ENCODE measurements at places on chromosomes 1 and 21. TPM values are rescaled to one million over a fixed set of nuclear protein-coding genes. Genes with fewer than 3 reads are reported as not detected.

GRCh38 chr1:232519186-232519585 is 110.7 kb downstream of the SIPA1L2 start:
- H3K4me1 ChIP-seq: no peaks in the 10 kb centered on the region
- no peak overlapping the region for H3K27ac ChIP-seq
- no peak overlapping the region for H3K4me3 ChIP-seq
- no peaks in the 10 kb centered on the region for H3K27me3 ChIP-seq

GRCh38 chr1:94093996-94094395 is 27.0 kb downstream of the ABCA4 start:
- no peaks in the 10 kb centered on the region for H3K36me3 ChIP-seq
- H3K27me3 ChIP-seq: no peaks in the 10 kb centered on the region
- DNase-seq: no peak
- no peak overlapping the region for H3K4me3 ChIP-seq

Gene CADM3
- not detected for total RNA-seq

DNA sequence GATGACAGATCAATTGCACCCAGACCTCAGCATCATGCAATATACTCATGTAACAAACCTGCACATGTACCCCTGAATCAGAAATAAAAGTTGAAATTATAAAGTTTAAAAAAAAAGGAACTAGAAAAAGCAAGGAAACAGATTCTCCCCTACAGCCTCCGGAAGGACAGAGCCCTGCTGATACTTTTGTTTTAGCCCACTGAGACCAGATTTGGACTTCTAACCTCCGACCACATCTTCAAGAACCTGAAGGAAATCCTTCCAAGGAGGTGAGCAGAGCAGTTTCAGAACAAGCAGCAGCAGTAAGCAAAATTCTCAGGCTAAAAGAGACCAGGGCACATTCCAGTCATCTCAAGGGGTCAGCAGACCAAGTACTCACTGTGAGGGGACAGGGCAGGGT is 54.5 kb downstream of the TM2D1 start:
- H3K4me1 ChIP-seq: no peaks in the 10 kb centered on the region
- no peak for DNase-seq
- H3K4me3 ChIP-seq: no peak overlapping the region
- H3K27ac ChIP-seq: no peak overlapping the region
- H3K27me3 ChIP-seq: no peaks in the 10 kb centered on the region

Gene ETV3L
- 0.96 TPM for total RNA-seq

- H3K27ac ChIP-seq: no peak overlapping the region
- H3K4me1 ChIP-seq: no peaks in the 10 kb centered on the region
- no peaks in the 10 kb centered on the region for H3K36me3 ChIP-seq
- H3K27me3 ChIP-seq: no peaks in the 10 kb centered on the region
Observed at GRCh38 chr1:81936853-81937252, 136.1 kb downstream of the ADGRL2 start.

- no peak overlapping the region for H3K27ac ChIP-seq
- no peak for DNase-seq
- no peaks in the 10 kb centered on the region for H3K36me3 ChIP-seq
- no peak overlapping the region for H3K4me3 ChIP-seq
- H3K4me1 ChIP-seq: no peaks in the 10 kb centered on the region
Observed at GRCh38 chr21:41691205-41692184, 75.4 kb downstream of the RIPK4 start.

GRCh38 chr1:181817091-181817490 is 244.4 kb downstream of the ZNF648 start:
- H3K36me3 ChIP-seq: no peaks in the 10 kb centered on the region
- H3K4me1 ChIP-seq: no peaks in the 10 kb centered on the region
- H3K4me3 ChIP-seq: no peak overlapping the region
- H3K27ac ChIP-seq: no peak overlapping the region

- no peaks in the 10 kb centered on the region for H3K27me3 ChIP-seq
- DNase-seq: no peak
- H3K4me3 ChIP-seq: no peak overlapping the region
- no peak overlapping the region for H3K27ac ChIP-seq
Observed at GRCh38 chr21:40315626-40316025, 448.4 kb downstream of the PCP4 start.

- no peak overlapping the region for H3K4me3 ChIP-seq
- no peak overlapping the region for H3K27ac ChIP-seq
- peaks cover 9% of the 10 kb centered on the region for H3K36me3 ChIP-seq
- H3K27me3 ChIP-seq: no peaks in the 10 kb centered on the region
- peaks cover 13% of the 10 kb centered on the region for H3K4me1 ChIP-seq
Observed at GRCh38 chr1:92481599-92481925, 5.2 kb downstream of the GFI1 start.

Gene CYP4B1
- 0.38 TPM for total RNA-seq

DNA sequence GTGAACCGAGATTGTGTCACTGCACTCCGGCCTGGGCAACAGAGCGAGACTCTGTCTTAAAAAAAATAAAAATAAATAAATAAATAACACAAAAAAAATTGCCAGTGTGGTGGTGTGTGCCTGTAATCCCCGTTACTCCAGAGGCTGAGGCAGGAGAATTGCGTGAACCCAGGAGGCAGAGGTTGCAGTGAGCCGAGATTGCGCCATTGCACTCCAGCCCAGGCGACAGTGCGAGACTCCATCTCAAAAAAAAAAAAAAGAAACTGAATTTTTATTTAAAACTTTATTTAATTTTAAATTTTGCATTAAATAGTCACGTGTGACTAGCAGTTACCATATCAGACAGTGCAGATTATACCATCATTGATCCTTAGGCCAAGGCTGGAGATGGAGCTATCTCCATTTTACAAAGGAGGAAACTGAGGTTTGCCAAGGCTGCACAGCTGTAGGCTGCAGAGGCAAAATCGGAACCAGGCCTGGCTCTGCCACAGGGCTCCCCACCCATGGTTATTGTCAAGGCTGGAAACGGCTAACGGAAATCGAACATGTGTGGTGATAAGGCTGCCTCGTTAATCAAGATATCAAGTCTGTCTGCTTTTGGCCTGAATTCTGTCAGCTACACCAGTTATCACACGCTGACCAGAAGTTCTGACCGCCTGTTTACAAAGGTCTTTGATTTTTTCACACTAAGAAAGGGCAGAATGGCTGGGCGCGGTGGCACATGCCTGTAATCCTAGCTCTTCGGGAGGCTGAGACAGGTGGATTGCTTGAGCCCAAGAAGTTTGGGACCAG is 20.5 kb downstream of the HSPG2 start:
- no peak overlapping the region for H3K27ac ChIP-seq
- no peak for DNase-seq
- no peaks in the 10 kb centered on the region for H3K27me3 ChIP-seq

Gene RORC
- total RNA-seq: not detected

Gene KCND3
- not detected for total RNA-seq

- peaks cover 3% of the 10 kb centered on the region for H3K27me3 ChIP-seq
- DNase-seq: no peak
- no peaks in the 10 kb centered on the region for H3K36me3 ChIP-seq
- H3K27ac ChIP-seq: no peak overlapping the region
Observed at GRCh38 chr1:110192541-110192940, 17.6 kb upstream of the KCNC4 start.

Gene ADORA3
- not detected for total RNA-seq

GRCh38 chr1:12177156-12177998 is 10.6 kb downstream of the TNFRSF1B start:
- no peak overlapping the region for H3K27ac ChIP-seq
- H3K36me3 ChIP-seq: peaks cover 12% of the 10 kb centered on the region
- no peaks in the 10 kb centered on the region for H3K27me3 ChIP-seq
- DNase-seq: no peak

Gene UBAP2L
- total RNA-seq: 171 TPM

Gene GUCA2B
- total RNA-seq: not detected

Gene CD1E
- total RNA-seq: not detected

Gene DMRTB1
- total RNA-seq: not detected

DNA sequence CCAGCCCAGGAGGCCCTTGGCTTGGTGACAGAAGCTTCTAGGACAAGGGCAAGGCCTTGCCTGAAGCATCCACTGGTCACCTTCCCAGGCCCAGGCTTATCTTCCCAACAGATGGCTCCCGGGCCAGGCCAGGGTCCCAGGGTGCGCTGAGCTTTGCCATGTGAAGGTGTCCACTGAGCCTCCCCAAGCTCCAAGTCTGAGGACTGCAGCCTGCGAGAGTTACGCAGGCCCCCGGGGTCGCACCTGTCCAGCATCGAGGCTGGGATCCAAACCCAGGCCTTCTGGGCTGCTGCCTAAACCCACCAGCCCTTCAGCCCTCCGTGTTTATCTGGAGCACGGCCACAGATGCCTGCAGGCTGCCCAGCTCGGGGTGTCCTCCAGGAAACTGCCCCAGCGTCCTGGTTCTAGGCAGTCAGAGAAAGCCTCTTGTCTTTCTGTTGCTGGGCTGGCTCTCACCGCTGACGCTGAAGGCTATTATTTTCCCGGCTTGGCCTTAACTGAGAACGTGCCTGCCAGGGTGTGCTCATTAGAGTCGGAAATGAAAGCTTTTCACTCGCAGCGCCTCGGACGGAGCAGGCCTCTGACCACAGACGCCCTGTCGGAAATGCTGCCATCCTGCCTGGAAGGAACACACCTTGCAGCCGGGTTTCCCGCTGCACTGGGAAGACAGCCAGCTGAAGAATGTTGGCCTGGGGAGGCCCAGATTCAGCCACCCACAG is 71.4 kb downstream of the MEGF6 start:
- no peak for DNase-seq
- no peak overlapping the region for H3K27ac ChIP-seq
- no peaks in the 10 kb centered on the region for H3K36me3 ChIP-seq
- no peaks in the 10 kb centered on the region for H3K4me1 ChIP-seq
- H3K4me3 ChIP-seq: no peak overlapping the region
- H3K27me3 ChIP-seq: no peaks in the 10 kb centered on the region

DNA sequence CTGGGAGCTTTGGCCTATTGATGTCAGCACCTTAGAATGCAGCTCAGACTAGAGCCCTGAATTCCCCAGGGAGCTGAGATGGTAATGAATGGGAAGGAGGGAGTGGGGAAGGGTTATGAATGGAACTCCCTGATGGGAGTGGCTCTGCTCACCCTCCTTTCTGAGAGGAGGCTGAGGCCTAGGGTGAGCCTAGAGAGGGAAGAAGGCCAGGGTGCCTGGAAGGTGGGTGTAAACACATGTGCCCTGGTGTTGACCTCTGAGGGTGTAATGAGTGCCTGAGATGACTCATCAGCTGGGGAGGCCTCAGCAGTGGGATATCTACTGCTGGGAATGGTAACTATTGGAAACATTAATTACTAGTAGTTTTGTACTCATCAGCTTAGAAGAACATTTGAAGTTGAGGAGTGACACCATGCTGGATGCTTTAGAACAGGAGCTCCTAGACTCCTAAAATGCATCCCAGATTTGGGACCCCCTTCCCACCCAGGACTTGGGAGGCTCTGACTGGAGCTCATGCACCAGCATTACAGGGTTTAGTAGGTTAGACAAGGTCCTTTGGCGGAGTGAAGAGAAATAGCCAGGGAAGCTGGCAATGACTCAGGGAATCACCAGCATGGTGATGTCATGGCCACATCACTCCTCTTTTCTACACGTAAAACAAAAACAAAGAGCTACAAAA is 16.0 kb upstream of the PIGV start:
- H3K4me1 ChIP-seq: peaks cover 7% of the 10 kb centered on the region
- H3K36me3 ChIP-seq: peaks cover 73% of the 10 kb centered on the region
- DNase-seq: no peak
- H3K4me3 ChIP-seq: no peak overlapping the region

Gene CAMSAP2
- 16.7 TPM for total RNA-seq

- no peak overlapping the region for H3K4me3 ChIP-seq
- H3K4me1 ChIP-seq: peaks cover 14% of the 10 kb centered on the region
- DNase-seq: no peak
- no peaks in the 10 kb centered on the region for H3K36me3 ChIP-seq
Observed at GRCh38 chr1:183832459-183832858, 27.5 kb downstream of the RGL1 start.

- H3K36me3 ChIP-seq: no peaks in the 10 kb centered on the region
- no peak overlapping the region for H3K4me3 ChIP-seq
- no peaks in the 10 kb centered on the region for H3K4me1 ChIP-seq
- H3K27me3 ChIP-seq: no peaks in the 10 kb centered on the region
- no peak overlapping the region for H3K27ac ChIP-seq
- no peak for DNase-seq
Observed at GRCh38 chr1:175733722-175734121, 9.7 kb downstream of the TNR start.

- H3K36me3 ChIP-seq: no peaks in the 10 kb centered on the region
- DNase-seq: no peak
- no peak overlapping the region for H3K4me3 ChIP-seq
- peaks cover 1% of the 10 kb centered on the region for H3K27me3 ChIP-seq
Observed at GRCh38 chr1:247113094-247113497, 8.9 kb upstream of the ZNF669 start.

Gene CFHR4
- total RNA-seq: not detected

Gene SLC37A1
- total RNA-seq: 34.8 TPM

DNA sequence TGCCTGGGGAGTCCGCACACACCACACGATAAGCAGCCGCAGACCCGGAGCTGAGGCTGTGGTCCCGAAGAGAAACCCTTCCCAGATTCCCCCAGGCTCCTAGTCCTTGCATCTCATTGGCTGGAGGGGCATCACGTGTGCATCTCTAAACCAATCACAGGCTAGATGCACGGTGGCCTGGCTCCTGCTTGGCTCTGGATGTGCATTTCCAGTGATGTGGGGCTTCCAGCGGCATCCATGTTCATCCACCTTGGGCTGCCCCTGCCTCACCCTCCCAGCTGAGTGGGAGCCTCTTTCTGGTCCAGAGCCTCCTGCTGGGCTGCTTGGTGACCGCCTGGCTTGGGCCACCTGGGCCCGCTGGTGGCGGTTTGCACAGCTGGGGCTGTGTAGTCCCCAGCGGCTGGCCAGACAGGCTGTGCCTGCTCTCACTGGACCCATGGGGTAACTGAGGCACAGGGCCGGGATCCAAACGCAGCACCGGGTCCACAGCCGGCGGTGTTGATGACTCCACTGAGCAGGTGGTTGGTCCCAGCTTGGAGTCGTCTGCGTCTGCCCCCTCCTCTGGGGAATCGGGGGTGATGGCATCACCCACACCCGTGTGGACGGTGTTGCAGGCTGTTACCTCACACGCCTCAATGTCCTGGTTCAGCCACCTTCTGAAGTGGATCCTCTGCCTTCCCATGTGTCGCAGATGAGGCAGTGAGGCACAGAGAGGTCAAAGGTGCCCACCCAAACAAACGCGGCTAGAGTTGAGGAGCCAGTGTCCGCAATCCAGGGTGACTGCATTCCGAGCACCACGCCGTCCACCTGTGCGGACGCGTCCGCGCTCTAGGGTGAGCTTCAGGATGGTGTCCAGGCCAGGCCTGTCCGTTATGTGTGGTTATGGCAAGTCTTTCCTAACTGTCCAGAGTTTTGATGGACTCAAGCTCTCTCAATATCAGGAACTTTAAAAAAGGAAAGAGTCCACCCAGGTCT is 41.3 kb downstream of the COL6A1 start:
- no peaks in the 10 kb centered on the region for H3K36me3 ChIP-seq
- H3K4me1 ChIP-seq: no peaks in the 10 kb centered on the region
- no peak overlapping the region for H3K27ac ChIP-seq

DNA sequence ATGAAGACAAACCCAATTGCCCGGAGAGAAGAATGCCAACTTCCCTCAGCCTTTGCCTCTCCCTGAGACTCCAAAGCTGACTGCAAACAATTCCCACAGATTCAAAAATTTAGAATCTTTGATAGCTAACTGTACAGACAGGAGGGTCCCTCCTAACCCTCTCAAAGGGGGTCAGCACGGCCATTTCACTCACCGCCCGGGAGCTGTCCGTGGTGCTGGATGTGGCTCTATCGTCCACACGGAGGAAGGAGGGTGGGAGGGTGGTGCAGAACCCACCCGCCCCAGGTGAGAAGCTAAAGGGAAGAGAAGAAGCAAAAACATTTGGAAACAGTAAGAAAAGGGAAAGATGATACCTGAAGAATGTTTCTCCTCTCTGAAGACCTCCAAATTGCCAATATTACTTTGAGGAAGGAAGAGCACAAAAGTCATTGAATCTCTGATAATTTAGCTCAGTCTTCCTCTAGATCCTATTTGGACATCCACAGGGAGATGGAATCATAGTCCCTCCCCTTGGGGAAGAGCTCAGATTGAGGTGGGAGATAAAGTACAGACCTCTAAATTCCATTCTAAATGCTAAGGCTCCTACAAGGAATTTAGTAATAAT is 45.6 kb downstream of the RHBG start:
- H3K4me3 ChIP-seq: no peak overlapping the region
- H3K4me1 ChIP-seq: no peaks in the 10 kb centered on the region
- H3K36me3 ChIP-seq: no peaks in the 10 kb centered on the region
- DNase-seq: no peak
